ENCODE measurements at places on chromosomes 7 and 10.

DNA sequence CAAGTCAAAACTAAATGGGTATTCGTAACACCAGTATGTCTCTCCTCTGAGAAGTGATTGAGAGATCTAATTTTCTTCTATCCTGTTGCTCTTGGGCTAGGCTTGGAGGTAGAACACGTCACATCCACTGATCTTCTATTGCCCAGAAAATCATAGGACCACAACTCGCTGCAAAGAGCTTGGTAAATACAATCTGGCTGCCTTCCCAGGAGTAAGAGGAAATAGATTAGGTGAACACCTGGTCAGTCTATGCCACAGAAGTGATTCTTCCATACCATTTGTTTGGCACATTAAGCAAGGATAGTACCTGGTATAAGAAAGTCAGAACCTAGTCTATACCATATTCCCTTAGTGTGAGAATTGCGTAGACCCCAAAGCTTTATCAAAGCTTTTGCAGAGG, 129.3 kb upstream of the PHYHIPL start:
- no peak for DNase-seq

DNA sequence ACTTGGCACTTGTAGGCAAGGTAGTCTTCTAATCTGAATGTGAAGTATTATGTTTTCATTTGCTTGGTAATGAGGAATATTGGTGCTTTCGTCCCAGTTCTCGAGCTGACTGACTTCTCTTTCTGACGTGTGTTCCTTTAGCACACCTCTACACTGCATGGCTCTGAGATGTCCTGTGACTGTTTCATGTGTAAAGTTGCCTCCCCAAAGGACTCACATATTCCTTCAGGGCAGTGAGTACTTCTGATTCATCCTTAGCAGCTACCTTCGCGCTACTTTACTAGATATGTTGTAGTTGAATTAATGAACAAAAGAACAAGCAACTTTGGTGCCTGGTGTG, 113.7 kb downstream of the EGFR start:
- no peak for DNase-seq

- no peak for DNase-seq
Measured at GRCh38 chr7:47565640-47566250, 16.2 kb downstream of the TNS3 start.

DNA sequence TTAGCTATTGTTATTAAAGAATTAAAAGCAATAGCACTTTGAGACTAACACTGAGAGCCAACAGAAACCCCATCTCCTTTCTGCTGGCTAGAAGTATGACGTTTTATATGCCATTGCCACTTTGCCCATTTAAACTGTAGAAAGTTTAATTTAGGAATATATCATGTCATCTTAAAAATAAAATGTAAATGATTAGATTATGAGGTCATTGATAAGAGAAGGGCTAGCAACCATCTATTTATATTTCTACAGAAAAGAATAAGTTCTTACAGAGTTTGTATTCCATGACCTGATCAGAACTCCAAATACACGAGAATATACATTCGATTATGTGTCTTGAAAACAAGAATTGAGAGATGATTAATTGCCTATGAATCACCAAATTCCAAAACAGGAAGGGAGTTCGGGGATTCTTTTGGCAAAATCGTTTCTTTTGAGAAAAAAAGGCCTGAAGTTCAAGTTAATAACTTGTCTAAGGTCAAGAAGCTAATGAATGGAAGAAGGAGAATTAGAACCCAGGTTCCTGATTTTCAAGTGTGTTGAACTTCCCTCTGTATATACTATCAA, 227.0 kb downstream of the TRIL start:
- no peak for DNase-seq

DNA sequence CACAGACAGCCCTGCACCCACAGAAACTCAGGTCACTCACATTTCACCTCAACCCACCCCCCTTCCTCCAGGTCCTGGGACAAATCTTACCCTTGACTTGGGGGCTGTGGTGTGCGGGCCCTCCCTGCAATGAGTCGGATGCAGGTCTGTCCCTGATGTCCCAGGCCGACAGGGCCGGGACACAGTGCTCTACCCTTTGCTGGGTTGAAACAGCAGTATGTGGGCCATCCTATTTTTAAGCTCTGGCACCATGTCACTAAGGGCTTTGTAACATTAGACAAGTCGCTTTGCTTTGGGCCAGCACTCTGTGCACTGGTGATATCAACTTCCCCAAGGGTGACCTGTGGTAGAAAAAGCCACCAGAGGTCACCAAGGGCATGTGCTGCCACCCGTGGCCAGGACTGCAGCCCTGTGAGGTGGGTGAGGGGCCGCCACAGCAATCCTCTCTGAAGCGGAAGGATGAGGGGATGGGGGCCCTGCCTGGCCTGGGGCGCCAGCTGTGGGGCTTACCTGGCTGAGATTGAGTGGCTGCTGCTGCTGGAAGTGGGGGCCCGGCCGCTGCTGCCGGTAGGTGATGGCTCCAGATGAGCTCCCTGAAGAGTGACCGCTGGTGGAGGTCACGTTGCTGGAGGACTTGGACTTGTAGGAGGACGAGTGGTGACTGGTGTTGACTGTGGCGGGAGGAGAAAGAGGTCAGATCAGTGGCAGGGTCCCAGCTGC, 51.3 kb downstream of the CLEC2L start:
- no peak for DNase-seq

- DNase-seq, result no peak
Measured at GRCh38 chr10:19416164-19416563, 367.6 kb downstream of the MALRD1 start.

DNA sequence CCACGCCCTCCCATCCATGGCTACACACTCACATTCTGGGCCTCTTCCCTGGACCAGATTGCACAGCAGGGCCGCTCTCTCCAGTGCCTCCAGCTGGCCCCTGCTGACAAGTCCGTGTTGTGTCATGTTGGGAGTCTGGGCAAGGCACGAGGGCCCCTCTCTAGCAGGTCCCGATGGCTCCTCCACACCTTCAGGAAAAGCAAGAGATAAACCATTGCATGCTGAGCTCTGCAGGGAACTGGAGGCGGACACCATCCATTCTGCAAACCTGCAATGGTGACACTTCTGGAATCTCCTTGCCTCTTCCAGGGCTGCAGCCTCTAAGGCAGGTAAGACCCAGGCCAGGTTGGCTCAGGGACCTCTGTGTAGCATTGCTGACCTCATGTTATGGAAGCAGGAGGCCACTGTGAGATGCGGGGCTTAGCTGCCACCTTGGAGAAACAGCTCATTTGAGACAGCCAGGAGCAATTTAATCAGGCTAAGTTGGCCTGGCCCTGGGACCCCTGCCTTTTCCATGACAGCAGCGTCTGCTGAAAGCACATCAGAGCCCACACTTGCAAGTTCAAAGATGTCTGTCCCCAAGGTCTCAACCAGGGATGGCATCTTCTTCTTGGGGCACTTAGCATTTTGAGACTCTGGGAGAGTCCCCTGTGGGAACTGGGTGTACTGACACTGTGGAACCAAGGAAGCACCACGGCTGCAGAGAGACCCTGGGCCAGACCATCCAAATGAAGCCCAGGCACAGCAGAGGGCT, 34.2 kb upstream of the LEP start:
- no peak for DNase-seq

DNA sequence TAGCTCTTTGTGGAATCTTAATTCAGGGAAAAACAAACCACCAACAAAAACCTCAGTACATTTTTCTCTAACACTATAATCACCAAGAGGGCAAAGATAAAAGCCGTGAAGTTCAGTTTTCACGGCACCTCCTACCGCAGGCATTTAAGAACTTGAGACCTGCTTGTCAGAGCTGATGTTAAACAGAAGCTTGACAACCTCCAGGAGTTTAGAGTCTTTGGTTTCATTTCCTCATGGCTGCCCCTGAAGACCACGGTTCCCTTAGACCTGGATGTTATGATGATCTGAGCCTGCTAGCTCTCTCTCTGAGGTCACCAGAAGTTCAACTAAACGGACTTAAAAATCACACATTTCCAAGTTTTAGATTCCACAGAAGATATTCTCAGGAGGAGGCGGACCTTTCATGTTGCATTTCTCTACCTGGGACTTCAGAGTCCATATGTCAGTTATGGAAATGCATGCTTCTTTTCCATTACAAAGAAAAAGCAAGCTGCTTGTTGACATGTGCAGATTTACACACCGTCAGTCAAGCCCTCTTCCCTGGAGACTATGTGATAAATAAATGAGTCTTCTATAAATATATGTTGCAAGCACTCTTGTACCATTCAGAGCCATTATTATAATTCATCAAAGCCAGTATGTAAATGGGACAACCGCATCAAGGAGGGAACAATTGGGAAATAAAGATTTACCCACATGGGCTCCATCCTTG, 258.0 kb downstream of the GFRA1 start:
- no peak for DNase-seq

- DNase-seq, result no peak
Measured at GRCh38 chr7:157616426-157616825, 279.6 kb downstream of the DNAJB6 start.

- no peak for DNase-seq
Measured at GRCh38 chr7:8254215-8254614, 7.8 kb downstream of the ICA1 start.

- no peak for DNase-seq
Measured at GRCh38 chr10:53412651-53413050, 640.1 kb upstream of the MBL2 start.

DNA sequence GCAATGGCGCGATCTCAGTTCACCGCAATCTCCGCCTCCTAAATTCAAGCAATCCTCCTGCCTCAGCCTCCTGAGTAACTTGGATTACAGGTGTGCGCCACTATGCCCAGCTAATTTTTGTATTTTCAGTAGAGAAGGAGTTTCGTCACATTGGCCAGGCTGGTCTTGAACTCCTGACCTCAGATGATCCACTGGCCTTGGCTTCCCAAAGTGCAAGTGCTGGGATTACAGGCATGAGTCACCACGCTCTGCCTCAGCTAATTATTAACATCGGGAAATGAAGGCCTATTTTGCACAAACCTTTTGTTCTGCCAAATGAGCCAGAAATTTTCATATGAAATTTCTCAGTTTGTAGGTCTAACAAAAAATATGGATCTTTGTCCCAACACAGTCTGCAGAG, 106.7 kb upstream of the ODAD2 start:
- no peak for DNase-seq

DNA sequence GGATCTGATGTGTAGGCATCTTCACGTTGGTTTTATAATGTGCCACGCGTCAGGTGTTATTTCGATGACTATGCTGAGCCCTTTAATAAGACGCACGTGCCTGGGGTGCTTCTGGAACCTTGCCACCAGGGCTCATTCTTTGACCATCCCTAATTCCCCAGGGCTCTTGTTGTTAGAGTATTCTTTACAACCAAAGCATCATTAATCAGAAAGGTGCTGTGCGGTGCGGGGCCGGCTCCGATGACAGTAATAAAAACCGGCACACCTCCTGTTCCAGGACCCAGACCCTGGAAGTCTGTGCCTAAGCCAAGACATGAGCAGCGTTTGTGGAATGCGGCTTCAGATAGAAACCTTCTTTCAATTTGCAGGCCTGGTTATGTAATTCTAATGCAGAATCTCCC, 58.4 kb downstream of the MGMT start:
- DNase-seq, result no peak

- no peak for DNase-seq
Measured at GRCh38 chr10:48366261-48366660, 59.8 kb downstream of the MAPK8 start.

- no peak for DNase-seq
Measured at GRCh38 chr10:53314876-53315275, 542.3 kb upstream of the MBL2 start.

- DNase-seq, result no peak
Measured at GRCh38 chr10:24251547-24251946, 42.6 kb downstream of the KIAA1217 start.

GRCh38 chr7:103597606-103598005, 151.6 kb upstream of the SLC26A5 start:
- DNase-seq, result no peak

DNA sequence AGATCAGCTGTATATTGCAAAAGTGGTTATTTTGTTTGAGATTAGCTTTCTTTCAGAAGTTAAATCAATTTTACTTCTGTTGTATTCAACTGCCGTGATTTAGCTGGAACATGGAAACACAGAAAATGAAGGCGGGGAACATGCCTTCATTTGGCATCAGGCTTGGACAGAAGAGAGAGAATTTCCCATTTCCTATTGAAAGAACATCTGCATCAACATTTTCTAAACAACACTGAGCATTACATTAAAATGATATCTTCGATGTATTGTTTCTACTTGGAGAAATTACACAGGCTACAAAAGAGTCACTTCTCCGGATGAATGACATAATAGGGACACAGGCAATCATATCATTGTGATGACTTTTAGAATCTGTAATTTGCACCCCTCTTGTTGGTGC, 46.6 kb upstream of the KLF6 start:
- DNase-seq, result no peak

GRCh38 chr7:151249034-151249731, 689 bp upstream of the SMARCD3 start:
- no peak for DNase-seq

- no peak for DNase-seq
Measured at GRCh38 chr7:155818154-155818819, 6.0 kb upstream of the SHH start.

DNA sequence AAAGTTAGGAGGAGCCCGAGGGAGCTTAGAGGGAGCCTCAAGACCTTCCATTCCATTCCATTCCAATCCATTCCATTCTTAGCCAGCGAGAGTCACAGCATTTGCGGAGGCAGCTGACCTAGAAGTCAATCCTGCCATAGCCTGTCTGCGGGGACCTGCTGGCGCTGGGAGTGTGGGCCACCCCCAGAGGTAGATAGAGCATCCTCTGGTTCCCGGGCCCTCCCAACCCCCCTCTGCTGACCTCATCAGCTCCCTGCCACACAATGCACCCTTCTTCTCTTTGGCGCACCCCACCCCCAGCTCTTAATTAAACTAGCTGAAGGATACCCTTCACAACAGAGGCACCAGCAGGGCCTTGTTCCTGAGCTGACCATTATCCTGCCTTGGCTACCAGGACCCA, 152.5 kb upstream of the ZMIZ1 start:
- no peak for DNase-seq

DNA sequence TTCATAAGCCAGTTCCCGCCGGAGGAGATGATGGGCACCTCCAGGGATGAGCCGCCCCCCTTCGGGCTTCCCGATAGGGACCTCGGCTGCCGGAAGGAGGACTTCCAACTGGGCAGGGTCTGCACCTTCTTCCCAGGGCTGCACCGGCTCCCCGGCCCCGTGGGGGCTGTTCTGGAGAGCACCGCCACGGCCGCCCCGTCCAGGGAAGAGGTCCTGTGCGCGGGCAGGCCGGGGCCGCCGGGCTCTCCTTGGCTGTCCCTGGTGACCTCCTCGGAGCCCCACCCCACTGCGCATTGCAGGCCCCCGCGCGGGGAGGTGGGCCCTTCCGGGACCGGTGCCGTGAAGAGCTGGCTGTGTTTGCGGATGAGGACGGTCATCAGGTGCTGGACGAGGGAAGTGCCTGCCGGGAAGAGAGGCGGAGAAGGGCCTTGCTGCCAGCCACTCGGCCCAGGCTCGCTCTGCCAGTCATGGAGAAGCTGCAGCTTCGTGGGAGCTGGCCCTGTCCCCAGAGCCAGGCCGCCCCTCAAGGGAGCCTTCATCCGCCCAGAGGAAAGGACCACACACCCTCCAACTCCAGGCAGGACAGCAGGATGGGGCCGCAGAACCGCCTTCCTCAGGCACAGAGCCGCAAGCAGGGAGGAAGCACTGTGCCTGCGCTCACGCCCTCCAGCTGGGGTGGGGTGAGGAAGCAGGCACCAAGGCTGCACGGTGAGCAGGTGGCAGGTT, 144.4 kb downstream of the MAPK8 start:
- no peak for DNase-seq

- no peak for DNase-seq
Measured at GRCh38 chr10:64376167-64376566, 855.0 kb downstream of the REEP3 start.

- DNase-seq, result peak; percentile 63
Measured at GRCh38 chr10:22714479-22715289, at the start of gene PIP4K2A. PIP4K2A (minus strand) TSS chr10:22714578; CDS start chr10:22714326, 252 bp downstream.
